Left forelimb (tissue), 1 donor: ENCODE measurements at places on chromosomes 5 and 9.

- DNase-seq, result no peak
These were observed 994 bp downstream of the POLE3 start for GRCh38 chr9:113409481-113409880.

DNA sequence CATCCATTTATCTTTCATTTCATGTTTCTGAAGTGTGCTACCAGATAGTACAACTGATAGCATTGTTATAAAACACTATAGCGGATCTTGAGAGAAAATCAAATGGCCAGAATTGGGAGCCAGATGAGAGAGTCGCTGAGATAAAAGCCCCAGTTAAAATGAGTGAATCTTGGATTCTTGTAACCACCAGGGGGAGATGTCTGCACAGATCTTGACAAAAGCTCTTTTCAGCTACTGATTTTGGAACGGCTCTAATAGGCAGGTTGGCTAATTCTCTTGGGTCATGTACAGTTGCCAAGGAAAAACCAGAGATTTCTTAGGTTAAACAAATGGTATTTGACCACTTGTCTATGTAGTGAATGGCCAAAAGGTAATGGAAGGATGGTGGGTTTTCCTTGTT, 21.7 kb downstream of the F2RL2 start:
- no peak for DNase-seq

DNA sequence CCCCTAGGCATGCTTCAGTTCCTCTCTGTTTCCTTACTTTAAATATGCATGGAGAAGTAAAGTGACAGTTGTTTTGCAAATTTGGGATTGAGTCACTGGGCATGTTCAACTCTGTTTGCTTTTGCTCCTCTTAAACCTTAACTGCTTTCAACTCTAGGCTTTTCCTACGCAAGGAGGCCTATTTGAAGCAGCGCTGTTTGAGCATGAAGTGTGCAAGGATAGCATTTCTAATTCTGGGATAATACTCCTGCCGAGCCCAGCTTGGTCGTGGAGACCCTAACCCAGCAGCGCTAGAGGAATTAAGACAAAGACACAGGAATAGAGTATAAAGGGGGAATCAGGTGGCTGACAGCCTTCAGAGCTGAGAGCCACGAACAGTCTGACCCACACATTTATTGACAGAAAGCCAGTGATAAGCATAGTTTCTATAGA, 803.4 kb upstream of the CDH10 start:
- no peak for DNase-seq

GRCh38 chr9:33460854-33461253, 12.9 kb downstream of the NOL6 start:
- DNase-seq, result no peak

DNA sequence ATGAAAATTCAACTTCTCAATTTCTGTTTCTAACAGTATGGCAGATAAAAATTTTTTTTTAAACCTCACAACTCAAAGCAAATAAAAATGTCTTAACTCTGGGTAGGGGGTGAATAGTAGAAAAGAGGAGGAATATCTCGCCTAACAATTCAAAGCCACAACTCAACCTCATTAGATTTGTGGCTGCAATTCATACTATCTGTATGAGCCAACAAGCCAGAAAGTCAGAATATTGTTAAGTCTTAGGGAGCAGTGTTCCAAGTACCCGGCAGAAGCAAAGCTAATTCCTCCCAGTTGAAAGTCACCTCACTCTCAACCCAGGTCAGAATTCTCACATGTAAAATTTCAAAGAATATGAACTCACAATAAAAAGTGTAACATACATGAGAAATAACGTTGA, 15.0 kb downstream of the PJA2 start:
- DNase-seq, result no peak

GRCh38 chr9:131395157-131396098, 1.5 kb downstream of the PRRC2B start:
- no peak for DNase-seq

DNA sequence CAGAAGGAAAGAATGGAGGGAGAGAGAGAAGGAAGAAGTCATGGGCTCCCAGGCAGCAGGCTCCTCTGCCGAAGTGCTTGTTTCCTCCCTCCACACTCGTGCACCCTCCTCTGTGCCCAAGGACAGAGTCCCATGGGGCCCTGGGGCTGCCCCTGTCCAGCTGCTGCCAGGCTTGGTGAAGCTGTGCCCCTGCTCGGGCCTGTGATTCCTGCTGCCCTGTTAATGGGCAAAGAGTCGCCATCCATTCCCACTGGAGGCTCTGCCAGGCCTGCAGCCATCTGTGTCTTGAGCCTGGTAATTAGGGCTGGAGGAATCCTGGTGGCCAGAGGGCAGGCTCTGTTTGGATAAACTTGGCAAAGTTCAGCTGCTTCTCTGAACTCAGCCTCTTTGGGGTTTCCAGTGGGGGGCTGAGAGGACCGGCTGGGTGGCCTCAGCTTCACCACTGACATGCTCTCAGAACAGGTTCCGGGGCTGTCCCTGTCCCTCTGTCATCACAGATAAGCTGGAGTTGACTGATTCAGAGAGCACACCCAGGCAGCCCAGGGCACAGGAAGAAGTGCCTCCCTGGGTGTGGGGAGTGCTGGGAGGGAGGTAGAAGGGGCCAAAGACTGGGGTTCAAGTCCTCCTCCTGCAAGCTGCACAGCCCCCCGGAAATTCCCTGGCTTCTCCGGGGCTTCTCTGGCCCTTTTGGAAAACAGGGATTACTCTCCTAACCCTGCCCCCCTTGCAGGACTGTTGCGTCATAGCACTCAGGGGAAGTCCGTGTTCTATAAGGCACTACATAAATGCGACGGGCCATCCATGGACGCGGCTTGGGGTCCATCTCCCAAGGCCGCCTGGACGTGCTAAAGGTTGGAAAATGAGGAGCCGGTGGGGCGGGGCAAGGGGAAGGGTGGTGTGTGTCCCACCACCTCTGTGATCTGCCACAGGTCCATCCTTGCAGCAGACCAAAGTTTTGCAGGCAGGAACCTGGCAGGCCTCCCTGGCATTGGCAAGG, 154.8 kb downstream of the PAX5 start:
- no peak for DNase-seq

DNA sequence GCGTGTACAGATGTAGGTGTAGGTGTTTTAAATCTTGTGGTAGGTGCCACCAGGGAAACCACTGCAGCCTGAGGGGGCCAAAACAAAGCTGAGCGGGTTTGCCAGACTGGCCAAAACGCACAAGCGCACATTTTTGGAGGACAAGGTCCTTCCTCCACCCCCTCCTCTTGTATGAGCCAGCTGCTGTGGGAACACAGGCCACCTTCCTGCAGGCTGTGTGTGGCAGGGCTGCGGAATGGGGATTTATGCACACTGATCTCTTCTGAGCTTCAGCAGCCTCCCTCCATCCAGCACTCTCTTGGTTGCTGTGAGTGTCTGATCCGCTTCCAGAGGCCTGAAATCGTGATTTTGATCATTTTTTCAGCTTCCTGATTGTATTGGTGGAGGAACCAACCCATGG, 22.4 kb downstream of the ZBTB43 start:
- no peak for DNase-seq

DNA sequence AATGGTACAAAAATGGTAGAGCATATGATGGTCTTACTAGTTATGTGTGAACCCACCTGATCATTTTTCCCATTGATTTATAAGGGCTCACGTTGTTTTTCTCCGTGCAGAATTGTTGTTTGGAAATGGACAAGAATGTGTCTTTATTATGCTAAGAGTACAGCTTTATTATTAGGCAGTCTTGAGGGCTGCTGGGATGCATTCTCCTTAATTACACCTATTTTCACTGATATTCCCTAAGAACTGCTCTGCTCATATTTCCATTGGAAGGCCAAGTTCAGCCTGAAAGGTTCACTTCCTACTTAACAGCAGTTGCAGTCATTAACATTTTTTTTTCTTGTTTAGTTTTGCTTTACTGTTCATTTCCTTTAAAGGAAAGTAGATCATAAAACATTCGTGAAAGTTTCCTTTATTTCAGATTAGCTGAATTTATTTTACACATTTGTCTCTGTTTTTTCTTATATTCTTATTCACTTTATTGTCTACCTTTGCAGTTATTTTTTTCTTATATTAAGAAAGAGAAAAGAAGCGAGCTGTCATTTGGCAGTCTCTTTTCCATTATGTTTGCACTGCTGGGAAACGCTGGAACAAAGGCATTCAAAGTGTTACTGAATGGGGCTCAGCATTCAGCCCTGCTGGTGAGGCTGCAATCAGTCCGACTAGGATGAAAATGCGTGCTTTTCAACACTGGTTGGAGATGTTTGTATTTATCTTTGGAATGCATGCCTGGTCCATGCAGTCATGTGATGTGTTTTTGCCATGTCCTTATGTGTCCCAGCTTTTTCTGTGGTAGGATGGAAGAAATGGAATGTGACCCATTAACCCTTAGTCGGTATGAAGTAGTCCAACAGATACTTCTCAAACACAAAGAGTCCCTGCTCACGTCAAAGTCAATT, 602.7 kb upstream of the ZNF608 start:
- DNase-seq, result no peak

- DNase-seq, result no peak
These were observed 439.5 kb upstream of the CD180 start for GRCh38 chr5:67636091-67636490.

GRCh38 chr5:121533814-121534213, 317.9 kb upstream of the FTMT start:
- DNase-seq, result no peak

DNA sequence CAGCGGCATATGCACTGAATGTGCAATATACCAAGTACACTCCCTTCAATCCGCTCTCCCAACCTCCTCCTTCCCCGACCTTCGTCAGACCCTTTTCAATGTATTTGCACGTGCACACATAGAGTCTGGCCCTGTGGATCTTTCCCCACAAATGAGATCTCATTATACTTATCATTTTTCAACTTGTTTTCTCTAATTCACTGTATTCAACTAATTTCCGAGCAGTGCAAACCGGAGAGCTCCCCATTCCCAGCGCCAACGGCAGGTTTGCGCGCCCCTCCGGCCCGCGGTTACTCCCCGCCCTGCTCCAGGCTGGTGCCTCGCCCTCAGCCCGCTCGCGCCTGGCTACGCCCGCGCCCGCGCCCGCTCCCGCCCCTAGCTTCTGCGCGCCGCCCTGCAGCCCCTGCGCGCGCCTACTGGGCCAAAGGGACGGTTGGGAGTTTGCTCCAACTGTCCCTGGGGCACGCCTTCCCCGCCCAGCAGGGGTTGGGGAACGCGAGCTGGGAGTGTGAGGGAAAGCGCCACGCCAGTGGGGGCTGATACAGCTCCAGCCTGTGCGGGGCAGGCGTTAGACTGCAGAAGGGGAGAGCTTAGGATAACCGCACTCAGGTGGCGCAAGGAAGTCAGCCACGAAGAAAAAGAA, 3.3 kb upstream of the CDC20B start:
- peak; percentile 69 for DNase-seq

GRCh38 chr5:149838881-149839739, 105.5 kb downstream of the PDE6A start:
- DNase-seq, result no peak

GRCh38 chr9:5786370-5787127, 46.4 kb downstream of the ERMP1 start:
- no peak for DNase-seq
